ENCODE measurements at places on chromosomes 12 and 14.

DNA sequence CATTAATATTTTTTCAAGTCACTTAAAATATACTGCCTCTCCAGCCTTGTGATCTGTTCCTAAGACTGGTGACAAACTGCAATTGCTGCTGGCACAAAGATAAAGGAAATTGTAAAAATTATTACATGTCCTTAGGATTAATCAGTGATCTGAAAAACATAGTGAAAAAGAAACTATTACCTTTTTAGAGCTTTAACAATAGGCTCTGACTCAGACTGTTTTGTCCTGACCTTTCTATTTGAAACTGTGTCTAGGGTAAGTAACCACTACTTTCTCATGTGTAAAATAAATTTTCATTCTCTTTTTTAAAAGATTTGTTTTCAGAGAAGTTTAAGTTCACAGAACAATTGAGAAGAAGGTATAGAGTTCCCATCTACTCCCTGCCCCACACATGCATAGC, 80.4 kb upstream of the CLEC14A start:
- DNase-seq, result no peak

GRCh38 chr14:60317609-60318008, 68.6 kb downstream of the PPM1A start:
- DNase-seq, result no peak

GRCh38 chr12:96985515-96986362, 78.7 kb downstream of the NEDD1 start:
- peak; percentile 55 for DNase-seq

DNA sequence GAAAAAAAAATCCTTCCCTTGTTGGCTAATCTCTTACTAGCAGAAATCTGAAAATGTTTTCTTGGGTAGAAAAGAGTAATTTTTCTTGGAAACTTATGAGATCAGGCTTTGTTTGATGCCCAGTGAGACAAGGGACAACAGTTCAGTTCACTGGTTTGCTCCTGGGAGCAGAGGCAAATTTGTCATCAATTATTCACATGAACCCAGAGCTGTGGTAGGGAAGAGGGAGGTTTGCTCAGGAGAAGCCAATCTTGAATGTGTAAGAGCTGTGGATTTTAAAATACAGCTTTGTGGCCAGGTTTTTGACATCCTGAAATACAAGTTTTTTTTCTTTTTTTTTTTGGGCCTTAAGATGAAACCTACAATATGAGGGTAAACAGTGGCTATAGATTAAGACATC, 426.6 kb downstream of the ATP23 start:
- no peak for DNase-seq

DNA sequence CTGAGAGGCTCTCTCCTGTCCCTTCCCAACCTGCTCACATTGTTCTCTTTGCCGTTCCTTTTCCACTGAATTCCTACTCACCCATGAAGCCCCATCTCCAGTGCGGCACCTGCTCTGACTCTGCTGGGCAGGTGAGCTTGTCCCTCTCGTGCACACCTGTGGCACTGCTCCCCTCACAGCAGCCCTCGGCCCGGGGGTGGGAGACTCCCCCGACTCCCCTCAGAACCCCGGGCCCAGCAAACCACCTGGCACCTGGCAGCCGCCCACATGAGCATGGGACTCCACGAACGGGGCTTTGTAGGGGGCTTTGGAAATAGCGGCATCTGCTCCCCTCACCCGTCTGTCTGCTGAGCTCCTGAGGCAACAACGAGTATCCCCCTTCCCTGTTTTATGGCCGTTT, 162.4 kb upstream of the PRMT8 start:
- no peak for DNase-seq

- no peak for DNase-seq
Observed at GRCh38 chr14:91125801-91126200, 11.9 kb downstream of the DGLUCY start.

GRCh38 chr12:77599782-77600467, 230.8 kb upstream of the NAV3 start:
- no peak for DNase-seq

- DNase-seq, result no peak
Observed at GRCh38 chr14:78248501-78249090, 78.4 kb downstream of the NRXN3 start.

DNA sequence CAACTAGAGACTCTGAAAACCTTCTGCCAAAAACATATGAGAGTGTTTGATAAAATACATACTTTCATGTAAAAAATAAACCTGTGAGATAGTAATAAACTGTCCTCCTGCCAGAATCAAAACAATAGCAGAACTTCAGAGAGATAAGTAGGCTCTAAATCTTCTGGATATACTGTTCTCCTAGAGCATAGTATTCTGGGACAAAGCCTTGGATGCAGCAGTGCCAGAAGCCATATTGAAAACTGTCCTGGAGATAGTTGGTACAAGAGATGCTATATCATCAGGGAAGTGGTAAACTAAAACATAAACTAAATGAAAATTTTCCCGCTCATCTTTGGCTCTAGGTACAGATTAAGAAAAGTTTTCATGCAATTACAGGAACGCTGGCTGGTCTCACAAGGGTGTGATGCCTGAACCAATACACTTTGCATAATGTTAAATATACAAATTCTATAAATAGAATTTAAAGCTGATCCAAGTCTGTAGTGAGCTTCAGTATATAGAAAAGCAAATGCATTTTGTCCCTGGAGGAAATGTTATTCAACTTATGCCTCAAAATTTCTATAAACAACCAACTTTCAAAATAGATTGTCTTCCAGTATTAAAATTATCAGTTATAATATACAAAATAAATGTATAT, 355.6 kb downstream of the ADAMTS20 start:
- DNase-seq, result no peak
